NCI-H524 treated with DMSO at 0.1 percent for 48 hours (cell line): ENCODE measurements at places on chromosomes 11 and 22.

DNA sequence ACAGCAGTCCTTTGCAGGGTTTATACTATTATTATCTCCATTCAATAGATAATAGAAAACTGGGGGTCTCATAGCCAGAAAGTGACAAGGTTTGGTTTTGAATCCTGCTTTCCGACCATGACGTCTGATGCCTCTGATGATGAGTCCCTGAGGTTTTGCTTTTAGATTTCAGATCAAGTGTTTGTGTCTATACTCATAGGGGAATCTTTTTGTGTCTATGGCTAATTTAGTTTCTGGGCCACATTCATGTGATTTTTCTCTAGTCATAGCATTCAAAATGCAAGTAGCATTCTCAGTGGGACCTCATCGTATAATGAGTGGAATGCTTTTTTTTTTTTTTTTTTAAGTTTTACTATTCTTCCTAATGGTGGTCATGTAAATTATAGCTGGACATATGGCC lies 72.9 kb downstream of the TNRC6B start:
- DNase-seq: no peak

- no peak for DNase-seq
These were observed 6.9 kb downstream of the AQP11 start for GRCh38 chr11:77596626-77597025.

DNA sequence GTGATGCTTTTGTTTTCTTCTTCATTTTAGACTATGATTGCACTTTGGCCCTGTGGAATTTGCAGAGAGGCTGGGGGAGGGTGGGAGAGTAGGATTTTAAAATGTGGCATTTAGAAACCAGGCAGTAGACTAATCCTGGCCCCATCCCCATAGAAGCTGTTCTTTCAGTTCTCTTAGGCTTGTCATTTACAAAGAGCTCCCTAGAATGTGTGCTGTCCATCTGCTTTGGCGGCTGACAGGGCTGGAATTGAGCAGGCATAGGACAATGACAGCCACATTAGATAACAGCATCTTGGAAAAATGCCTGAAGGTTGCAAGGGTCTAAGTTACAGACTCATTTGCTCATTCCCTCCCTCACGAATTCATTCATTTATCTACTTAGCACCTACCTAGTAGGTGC lies 9.8 kb downstream of the INSC start:
- DNase-seq: no peak

GRCh38 chr11:120645639-120646038 lies 134.1 kb downstream of the GRIK4 start:
- DNase-seq: peak; percentile 79

GRCh38 chr11:123696183-123696582 lies 41.8 kb upstream of the SCN3B start:
- DNase-seq: no peak

- no peak for DNase-seq
These were observed 26.3 kb downstream of the MAP6 start for GRCh38 chr11:75642402-75643113.

GRCh38 chr11:93519179-93519578 lies 24.0 kb downstream of the SMCO4 start:
- peak; percentile 43 for DNase-seq

DNA sequence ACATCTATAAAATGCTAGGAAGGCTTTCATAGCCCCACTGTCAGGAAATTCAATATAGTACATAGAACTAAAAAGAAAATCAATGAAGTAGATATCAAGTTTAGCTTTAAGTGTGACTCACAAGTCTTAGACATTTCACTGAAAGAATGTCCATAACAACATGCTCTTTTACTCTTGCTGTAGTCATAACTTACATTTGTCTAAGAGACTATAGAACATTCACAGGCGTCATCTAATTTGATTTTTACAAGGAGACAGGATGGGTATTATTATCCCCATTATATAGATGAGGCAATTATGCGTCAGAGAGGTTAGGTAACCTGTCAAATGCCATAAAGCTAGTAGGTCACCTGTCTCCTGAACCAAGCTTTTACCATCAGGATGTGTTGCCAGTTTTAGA lies 36.9 kb downstream of the BDNF start:
- DNase-seq: no peak

DNA sequence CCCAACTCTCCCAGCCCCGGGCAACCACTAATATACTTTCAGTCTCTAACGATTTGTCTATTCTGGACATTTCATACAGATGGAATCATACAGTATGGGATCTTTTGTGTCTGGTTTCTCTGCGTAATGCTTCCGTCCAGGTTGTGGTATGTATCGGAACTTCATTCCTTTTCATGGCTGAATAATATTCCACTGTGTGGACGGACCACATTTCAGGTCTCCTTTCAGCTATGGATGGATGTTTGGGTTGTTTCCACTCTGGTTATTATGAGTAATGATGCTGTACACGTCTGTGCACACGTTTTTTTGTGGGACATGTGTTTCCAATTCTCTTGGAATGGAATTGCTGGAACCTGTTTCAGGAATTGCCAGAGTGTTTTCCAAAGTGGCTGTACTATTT lies 17.4 kb upstream of the CPT1A start:
- DNase-seq: no peak
